ENCODE measurements at places on chromosomes 4 and X.

- DNase-seq, result no peak
Observed at GRCh38 chr4:121112530-121112929, 40.2 kb upstream of the NDNF start.

DNA sequence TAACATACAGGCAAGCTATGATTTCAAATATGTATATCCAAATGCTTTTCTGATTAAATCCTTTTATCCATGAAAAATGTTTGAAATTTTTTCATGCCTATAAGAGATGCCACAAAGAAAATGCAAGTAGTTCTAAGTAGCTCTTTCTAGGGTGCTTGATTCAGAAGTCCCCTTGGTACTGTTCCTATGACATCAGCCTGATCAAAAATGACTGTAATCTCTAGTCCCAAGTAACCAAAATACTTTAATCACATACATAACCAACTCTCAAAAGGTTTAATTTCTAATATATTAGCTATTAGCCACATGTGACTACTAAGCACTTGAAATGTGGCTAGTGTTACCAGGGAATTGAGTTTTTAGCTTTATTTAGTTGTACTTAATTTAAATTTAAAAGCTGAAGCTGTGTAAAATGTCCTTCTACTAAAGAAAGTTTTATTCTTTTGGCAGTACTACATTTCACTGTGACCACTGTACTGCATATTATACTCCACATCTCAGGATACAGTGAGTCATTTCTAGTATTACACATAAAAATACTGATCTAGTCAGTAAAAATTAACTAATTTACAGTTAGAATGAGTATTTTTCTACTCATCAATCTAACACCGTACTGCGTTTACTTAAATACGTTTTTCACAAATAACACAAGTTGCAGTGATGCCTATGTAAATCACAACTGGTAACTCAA lies 33.9 kb downstream of the FBXW7 start:
- no peak for DNase-seq

DNA sequence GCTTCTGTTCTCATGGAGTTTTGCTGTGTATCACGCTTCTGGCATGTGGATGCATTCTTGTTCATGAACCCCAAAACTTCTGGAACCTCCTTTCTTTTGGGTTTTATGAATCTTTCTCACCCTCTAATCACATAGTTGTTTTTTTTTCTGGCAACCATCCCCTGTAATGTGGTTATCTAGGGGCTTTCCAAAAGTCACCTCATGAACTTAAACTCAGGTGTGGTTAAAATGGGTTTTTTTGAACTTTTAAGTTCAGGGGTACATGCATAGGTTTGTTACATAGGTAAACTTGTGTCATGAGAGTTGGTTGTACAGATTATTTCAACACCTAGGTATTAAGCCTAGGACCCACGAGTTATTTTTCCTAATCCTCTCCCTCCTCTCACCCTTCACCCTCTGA lies 1099.4 kb upstream of the SLIT2 start:
- no peak for DNase-seq

- no peak for DNase-seq
Observed at GRCh38 chr4:185247151-185247550, 37.8 kb downstream of the SNX25 start.

DNA sequence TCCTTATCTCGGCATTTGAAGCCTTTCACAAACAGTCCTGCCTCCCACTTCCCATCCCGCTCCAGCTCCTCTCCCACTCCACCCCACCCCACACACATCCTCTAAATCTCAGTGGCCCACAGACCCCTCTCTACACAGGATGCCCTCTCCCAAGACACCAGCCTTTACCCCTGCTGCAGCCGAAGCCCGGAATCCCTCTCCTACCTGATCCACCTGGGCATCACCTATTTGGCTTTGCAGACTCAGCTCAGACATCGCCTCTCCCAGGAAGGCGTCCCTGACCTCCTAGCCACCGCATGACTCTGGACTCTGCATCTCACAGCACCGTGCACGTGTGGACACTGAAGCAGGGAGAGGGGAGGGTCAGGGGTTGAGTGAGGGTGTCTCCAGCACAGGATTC lies 11.5 kb downstream of the PPP2R2C start:
- no peak for DNase-seq

DNA sequence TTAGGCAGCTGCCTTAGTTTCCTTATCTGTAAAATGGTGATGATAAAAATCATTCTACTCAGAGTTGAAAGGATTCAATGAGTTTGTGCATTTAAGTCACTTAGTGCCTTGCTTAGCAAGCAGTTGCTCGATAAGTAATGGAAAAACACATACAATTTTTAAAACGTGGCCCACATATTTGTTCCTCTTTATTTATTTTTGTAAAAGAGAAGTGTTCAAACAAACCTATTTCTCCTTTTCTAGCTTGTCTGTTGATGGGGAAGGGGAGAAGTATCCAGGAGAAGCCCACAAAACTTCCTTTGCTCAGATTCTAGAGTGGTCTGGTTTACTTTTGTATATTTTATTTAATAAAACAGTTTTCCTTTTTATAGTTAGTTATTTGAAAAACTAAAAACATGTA lies 3.3 kb upstream of the HPGDS start:
- no peak for DNase-seq

DNA sequence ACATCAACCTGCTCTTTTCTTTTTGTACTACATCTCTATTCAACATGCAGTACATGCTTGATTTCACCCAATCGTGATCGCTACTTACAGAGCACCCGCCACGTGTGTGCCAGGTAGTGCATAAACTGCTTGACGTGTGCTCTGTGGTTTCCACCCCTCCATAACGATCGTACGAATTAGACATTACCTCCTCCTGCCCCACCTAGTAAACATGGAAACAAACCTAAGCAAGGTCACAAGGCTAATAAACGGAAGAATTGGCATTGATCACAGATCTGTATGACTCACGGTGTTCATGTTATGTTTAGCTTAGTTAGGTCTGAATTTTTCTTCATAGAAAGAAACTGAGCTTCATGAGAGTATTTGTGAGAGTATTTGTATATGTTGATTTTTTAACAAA lies 64.1 kb downstream of the STX18 start:
- no peak for DNase-seq

DNA sequence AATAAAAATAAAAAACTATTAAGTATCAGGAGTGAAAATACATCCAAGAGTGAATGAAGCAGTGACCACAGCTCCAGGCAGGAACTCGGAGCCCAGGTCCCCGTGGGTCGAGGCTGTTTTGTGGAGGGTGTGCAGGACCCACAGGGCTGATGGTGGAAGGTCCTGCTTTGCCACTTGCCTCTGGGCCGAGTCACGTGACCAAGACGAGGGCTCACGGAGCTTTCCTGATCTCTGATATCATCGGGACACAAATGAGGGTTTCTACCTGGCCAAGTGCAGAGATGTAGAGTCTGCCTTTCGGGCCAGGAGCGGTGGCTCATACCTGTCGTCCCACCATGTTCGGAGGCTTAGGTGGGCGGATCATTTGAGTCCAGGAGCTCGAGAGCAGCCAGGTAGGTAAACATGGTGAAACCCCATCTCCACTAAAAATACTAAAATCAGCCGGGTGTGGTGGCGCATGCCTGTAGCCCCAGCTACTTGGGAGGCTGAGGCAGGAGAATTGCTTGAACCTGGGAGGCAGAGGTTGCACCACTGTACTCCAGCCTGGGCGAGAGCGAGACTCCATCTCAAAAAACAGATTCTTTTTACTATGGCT lies 7.2 kb downstream of the SLC25A6 start:
- DNase-seq, result no peak

DNA sequence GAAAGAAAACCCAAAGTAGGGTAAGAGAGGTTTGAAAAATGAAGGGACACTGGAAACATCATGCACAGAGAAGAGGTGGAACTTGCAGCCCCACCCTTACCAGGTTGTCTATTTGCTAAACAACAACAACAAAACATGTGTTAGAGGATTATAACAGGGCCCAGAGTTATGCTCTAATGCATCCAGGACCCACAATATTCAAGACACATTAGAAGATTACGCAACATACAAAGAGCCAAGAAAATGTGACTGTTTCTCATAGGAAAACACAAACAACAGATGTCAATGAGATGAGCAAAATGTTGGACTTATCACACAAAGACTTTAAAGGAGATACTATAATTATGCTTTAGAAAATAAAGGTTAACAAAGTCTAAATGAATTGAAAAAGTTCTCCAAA lies 128.5 kb downstream of the LRBA start:
- no peak for DNase-seq

DNA sequence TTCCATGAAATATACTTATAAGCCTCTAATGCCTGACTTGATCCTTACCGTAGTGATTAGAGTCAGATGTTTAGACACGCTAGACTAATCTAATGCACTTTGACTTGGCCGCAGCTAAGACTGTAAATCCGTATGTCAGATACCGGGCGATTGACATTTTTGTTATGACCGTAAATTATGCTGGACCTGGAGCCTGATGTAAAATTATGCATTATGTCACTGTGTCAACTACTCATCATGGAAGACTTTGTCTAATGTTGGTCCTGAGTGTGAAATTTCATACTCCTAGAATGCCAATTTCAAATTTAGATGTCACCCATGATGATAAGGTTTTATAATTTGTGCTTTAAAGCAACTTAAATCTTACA lies 123.6 kb upstream of the LIMCH1 start:
- DNase-seq, result no peak

DNA sequence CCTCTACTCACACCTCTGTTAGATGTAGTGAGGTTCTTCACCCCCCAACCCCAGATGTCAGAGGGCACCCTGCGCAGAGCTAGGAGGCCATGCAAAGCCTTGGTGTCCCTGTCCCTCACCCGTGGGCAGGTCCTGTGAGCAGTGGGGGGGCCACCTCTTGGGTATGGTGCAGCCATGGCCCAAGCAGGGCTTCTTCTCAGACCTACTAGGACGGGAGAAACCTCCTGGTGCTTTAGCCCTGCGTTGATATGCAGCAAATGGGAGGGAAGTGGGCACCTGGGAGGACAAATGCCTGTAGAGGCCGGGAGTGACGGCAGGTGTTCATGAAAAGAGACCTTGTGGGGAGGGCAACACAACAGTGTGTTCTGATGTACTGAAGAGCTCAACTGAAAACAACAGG lies 38.5 kb upstream of the MSANTD1 start:
- DNase-seq, result no peak

DNA sequence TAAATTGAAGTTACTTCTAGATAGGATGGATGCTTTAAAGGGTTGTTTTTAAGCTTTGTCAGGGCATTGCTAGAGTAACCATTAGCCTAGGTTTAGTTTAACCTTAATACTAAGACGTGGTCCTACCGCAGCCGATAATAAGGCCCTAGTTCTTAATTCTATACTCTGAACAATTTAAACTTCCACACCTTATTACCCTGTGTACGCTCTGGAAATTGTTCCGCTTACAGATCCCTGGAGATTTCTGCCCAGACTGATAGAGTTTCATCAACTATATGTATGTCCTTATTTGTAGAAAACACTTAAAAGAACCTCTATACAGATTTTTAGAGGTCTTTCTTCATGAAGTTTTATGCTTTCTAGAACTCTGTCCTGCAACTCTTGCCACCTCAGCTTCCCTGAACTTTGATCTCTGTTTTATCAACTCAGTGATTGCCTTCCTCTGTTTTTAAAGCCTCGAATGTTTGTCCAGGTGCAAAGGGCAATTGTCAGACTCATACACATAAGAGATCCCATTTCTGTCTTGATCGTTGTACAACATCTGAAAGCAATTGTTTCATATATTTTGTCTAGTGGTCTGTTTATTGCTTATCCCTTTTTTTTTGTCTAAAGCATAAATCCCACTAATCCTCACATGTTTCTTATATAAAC lies 71.1 kb upstream of the VCX start:
- no peak for DNase-seq

GRCh38 chr4:47465004-47465403 lies 1.5 kb upstream of the COMMD8 start:
- DNase-seq, result no peak

GRCh38 chr4:57193209-57193810 lies 83.1 kb upstream of the IGFBP7 start:
- no peak for DNase-seq

GRCh38 chr4:13544606-13545393 lies 492 bp upstream of the NKX3-2 start:
- peak; percentile 81 for DNase-seq

DNA sequence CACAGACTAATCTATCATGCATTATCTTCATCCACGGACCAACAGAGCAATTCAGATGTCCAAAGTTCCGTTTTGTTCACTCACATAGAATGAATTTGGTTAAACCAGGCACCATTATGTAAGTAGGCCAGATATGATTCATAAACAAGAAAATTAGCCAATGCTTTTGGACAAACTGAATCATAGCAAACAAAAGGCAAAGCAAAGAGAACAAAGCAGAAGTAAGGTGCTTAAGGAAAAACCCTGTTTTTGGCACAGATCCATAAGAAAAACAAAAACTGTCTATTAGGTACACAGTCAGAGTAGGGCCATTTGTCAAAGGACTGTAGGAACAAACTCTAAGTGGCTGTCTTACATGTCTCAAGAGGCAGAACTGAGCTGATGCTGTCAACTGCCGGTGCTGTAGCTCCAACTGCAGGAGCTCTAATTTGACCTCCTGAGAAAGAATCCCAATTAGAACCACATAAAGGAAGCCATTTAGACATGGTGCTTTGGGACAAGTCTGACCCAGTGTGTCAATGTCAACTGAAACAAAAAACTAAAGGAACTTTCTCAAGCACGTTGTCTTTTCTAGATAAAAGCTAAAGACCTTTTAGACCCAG lies 146.7 kb downstream of the COL25A1 start:
- DNase-seq, result no peak

DNA sequence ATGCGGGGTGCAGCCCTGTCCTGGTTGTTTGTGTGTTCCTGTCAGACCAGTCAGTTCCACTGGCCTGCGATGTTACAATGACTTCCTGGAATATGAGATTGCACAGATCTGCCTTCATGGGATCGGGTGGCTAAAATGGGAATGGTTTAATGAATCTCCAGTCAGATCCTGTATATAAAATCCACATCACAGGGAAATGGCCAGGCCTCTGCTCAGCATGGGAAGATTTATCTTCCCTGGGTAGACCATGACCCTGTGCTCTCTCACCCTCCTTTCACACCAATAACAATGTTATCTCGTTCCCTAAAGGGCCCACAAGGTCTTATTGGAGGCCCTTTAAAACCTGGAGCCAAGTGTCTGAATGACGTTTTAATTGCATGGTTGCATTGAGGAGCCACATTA lies 307.4 kb downstream of the RAB28 start:
- peak; percentile 17 for DNase-seq

GRCh38 chr4:83118869-83119268 lies 4.3 kb upstream of the PLAC8 start:
- no peak for DNase-seq

GRCh38 chrX:72121383-72121782 lies 10.3 kb downstream of the RTL5 start:
- no peak for DNase-seq

DNA sequence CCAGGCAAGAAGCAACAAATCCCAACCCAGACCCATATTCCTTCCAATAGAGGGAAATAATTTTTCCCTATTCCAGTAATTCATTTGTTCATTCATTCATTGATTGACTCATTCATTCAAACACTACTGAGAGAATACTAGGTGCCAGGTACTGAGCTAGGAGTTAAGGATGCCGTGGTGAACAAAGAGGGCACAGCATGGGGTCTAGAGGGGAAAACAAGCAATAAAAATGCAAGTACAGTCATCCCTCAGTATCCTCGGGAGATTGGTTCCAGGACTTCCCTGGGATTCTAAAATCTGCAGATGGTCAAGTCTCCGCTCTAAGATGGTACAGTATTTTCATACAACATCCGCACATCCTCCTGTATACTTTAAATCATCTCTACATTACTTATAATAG lies 18.7 kb downstream of the RASGEF1B start:
- DNase-seq, result no peak

GRCh38 chr4:84927428-84927827 lies 39.1 kb downstream of the WDFY3 start:
- no peak for DNase-seq

- DNase-seq, result no peak
Observed at GRCh38 chr4:168514249-168514852, 17.5 kb downstream of the PALLD start.
